ENCODE measurements at places on chromosomes 12 and 14.

DNA sequence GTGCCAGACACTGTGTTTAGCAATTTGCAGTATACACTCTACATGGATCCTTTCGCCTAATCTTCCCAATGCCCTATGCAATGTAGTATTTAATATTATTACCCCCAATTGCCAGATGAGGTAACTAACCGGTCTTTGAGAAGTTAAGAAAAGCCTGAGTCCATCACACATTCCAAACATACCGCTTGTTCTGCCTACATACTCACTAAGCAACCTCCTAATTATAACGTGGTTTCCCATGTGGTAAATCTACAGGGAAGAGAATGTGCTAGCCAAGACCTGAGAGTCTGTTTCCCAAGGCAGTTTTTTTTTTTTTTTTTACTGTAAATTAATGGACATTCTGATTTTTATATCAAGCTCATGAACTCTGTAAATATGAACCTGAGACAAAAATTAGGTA is 37.2 kb downstream of the ATP2B1 start:
- no peak for DNase-seq

DNA sequence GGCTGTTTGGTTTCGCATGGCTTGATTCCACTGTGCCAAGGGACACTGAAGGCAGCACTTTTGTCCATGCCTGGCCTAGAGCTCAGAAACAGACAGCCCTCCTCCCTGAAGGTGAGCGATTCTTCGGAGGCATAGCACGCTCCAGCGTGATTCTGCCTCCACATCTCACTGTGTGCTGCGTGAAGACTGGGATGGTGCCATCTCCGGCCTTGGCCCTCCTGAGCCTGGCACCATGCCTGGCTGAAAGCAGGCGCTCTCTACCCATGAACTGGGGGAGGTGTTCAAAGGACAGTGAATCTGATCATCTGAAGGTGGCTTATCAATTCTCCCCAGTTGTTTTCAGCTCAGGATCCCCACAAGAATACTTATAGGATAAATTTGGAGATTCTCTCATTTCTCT is 187.4 kb downstream of the TTC7B start:
- DNase-seq: no peak

- DNase-seq: no peak
These were observed 13.8 kb downstream of the MGST1 start for GRCh38 chr12:16361142-16361783.

GRCh38 chr14:32571995-32572866 is 243.1 kb downstream of the AKAP6 start:
- DNase-seq: no peak

DNA sequence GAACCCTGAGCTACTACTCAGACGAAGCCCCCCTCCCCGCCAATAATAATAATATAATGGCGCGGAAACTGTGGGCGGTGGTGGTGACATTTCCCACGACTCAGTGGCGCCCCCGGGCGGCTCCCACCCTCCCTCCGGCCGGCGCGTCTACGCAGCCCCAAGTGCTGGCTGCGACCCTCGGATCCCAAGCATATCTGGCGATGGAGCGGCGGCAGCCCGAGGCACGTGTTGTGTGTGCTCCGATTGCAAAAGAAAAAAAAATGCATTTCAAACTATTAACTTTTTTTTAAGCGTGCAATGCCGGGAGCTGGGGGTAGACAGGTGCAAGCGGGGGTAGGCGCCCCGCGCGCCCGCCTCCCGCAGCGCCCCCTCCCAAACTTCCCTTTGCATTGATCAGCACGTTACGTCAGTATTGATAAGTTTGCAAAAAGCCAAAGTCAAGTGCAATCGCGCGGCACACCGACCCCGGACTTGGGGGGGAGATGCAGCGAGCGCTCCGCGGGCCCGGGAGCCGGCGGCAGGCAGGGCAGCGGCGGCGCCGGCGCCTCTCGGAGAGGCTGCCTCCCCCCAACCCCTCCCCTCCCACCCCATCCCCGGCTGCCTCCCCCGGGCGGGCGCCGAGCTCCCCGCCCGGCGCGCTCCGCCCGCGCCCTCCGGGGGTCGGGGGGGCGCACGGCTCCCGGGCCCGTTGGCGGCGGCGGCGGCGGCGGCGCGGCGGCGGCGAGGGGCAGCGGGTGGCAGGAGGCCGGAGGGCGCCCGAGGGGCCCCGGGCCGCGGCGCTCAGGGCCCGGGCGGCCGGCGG is 113.1 kb upstream of the MYL2 start:
- no peak for DNase-seq

- DNase-seq: no peak
These were observed 921 bp downstream of the RAD51B start for GRCh38 chr14:67820428-67820971.

GRCh38 chr12:30687265-30687986 is 8.2 kb downstream of the IPO8 start:
- no peak for DNase-seq

GRCh38 chr14:77076113-77076631 is 21.9 kb upstream of the CIPC start:
- no peak for DNase-seq

DNA sequence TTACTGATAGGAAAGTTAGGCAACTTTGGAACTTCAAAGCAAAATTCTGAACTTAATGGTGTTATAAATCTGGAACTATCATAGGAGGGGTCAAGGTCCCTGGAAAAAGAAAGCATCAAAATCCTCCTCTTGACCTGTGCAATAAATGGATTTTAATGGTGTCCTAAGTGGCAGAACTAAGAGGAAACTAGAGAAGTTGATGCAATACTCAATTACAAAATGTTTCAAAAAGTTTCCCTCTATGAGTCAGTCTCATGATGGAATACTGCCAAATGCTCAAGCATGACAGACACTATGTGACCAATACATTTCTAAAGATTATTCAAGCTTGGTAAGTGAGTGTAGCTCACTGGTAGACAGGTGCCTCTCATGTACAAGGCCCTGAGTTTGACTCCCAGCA is 47.7 kb upstream of the ERGIC2 start:
- DNase-seq: no peak

DNA sequence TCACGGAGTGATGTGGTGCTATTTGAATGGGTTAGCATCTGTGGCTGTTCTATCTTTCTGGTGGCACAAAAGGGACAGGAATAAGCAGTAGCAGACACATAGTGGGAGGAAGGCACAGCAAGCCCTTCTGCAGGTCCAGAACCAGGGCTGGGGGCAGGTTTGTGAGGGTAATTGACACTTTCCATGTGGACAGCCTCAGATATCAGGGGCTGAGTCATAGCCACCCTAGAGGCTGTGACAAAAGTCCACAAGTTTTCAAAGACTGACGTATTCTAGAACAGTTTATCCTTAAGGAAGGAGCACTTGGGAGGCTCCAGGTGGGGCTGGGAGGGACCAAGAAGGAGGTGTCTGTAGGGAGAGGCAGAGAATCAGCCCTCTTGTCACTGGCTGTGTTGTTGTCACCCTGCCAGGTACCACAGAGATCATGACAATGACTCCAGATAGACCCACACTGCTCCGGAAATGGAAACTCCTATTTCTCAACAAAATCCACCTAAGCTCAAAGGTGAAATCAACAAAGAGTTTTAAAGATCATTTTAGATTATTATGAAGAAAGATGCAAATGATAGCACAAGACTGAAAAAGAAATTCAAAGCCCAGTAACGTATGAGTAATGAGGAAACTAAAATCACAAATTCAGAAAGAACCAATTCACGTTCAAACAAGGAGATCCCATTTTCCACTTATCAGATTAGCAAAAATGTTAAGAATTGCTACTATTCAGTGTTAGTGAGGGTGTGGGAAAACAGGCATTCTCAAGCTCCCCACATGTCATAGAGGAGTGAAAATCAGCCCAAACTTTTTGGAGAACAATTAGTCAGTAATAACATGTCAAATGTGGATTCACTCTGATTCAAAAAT is 48.3 kb downstream of the NFKBIA start:
- no peak for DNase-seq

DNA sequence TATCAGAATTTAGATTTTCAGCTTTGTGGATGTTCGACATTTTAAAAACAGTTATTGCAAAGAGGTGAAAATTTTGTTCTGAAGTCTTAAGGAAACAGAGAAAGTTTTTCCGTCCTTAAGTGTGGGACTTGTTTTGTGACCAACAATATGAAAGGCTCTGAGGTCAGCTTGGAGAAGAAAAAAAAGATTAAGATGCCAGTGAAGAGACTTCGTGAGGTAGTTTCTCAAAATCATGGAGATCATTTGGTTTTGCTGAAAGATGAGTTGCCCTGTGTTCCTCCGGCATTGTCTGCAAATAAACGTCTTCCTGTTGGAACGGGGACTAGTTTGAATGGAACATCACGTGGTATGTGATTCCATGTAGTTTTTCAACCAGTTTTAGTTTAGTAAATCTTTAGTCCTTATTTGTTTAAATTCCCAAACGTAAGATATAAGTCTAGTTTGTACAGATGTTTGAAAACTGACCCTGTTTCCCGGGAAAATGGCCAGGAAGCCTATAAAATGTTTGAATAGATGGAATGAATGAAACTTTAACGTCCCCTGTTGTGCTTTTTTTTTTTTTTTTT is 682 bp downstream of the KIAA0586 start:
- no peak for DNase-seq

- DNase-seq: no peak
These were observed 16.0 kb downstream of the TCHP start for GRCh38 chr12:109916045-109916444.

DNA sequence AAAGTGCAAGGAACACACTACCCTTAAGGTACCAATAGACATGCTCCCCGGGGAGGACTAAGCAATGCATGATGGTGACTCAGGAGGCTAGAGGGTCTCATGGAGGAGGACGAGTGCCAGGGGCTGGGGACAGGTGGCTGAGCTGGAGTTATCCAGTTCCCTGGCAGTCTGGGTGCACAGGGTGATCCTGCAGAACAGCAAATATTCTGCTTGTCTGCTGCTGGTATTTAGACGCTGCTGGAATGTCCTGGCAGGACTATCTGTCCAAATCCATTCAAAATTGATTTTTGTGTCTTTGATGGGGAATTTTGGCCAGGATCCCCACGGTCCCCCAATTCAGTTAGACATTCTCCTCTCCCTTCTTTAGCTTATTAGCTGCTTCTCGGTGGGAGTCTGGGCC is 138.7 kb downstream of the C12orf75 start:
- no peak for DNase-seq

- no peak for DNase-seq
These were observed 138.8 kb downstream of the CALM1 start for GRCh38 chr14:90535556-90536090.

GRCh38 chr14:94685166-94685581 is 73.0 kb downstream of the SERPINA3 start:
- DNase-seq: no peak

GRCh38 chr12:106855221-106855758 is 80.8 kb downstream of the RIC8B start:
- DNase-seq: no peak

DNA sequence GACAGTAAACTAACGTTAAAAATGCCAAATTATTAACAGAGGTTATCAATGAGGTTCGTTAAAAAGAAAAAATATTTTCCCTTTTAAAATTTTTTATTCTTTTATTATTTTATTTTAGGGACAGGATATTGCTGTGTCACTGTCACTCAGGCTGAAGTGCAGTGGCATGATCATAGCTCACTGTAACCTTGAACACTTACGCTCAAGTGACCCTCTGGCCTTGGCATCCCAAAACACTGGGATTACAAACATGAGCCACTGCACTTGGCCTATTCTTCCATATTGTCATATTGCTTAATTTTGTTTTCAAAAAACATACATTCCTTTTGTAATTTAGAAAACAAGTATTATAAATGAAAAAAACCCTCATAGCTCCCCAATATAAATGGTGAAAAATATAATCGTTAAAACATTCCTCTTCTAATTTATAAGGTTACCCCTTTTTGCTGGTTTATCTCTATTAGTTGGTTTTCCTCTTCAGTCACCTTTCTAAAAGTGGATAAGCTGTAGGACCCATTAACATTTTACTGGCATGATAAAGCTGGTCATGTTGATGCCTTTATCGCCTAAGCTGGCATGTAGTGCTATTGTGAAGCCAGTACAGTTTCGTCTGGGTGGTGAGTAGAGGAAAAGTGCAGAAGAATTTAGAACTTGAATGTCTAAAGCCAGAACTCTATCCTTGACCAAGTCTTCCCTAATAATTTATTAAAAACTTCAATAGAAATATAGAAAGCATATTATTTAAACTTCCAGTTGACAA is 27.6 kb downstream of the PDE3A start:
- DNase-seq: no peak

GRCh38 chr14:41298328-41298690 is 308.4 kb upstream of the LRFN5 start:
- DNase-seq: no peak

- no peak for DNase-seq
These were observed 370.3 kb downstream of the SLC6A15 start for GRCh38 chr12:84542289-84542688.

- no peak for DNase-seq
These were observed 1.1 kb downstream of the ANO6 start for GRCh38 chr12:45216983-45217485.

GRCh38 chr14:94143239-94143638 is 13.8 kb upstream of the IFI27L2 start:
- no peak for DNase-seq

DNA sequence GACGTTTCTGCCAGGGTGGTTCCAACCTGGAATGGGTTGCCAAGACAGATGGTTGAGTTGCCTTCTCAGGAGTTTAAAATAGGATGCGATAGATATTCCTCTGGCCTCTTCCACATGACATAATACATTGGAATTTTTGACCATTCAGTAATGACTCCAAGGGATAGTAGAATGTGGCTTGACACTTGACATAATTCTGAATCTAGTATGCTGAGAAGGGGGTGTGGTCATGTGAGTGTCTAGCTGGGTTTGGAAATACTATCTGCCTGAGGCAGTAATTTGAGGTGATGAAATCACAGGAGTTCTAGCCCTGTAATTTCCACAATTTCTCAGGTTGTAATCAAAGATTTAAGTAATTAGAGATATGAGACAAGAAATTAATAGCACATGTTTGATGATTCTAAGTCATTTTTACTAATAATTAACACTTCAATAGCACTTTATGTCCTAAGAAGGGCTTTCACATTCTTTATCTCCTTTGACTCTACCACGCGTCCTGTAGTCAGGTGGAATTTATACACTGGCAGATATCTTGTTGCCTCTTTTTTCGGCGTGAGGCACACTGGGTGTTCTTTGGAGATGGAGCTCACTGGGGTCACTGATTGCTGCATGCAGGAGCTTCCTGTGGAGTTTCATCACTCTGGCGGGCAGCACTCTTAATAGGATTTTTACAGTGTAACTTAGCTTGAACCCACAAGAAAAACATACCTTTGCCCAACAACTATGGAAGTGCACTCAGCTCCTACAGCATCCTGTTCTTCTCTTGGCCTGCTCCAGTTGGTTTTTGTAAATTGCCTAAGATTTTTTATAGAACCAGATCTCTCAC is 3.2 kb upstream of the AMIGO2 start:
- DNase-seq: no peak
